ENCODE measurements at places on chromosomes 11 and 22.

DNA sequence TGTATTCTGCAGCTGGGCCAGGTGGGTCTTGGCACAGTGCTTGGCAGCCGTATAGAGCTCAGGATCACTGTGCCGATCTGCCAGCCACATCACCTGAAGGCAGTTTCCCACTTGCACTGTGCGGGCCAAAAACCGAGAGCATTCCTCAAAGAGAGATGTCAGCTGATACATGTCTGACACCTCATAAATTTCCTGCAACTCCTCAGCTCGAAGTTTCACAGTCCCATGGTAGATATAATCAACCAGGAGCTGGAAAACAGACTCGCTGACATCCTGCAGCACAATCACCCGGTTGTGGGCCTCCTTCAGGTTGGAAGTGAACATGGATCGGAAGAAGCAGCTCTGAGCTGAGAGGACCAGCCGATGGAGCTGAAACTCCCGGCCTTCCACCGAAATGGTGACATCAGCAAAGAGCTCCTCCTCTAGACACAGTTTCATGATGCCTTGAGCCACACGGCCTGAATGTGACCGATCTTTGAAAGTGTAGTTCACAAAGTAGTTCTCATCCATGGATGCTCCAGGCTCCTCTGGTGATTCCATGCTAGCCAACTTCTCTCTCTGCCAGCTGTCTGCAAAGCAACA lies 1.2 kb downstream of the KBTBD4 start:
- peaks cover 12% of the 10 kb centered on the region for H3K4me1 ChIP-seq
- no peak for DNase-seq
- H3K36me3 ChIP-seq = peaks cover 42% of the 10 kb centered on the region

- H3K27ac ChIP-seq = no peak overlapping the region
- no peaks in the 10 kb centered on the region for H3K4me1 ChIP-seq
- DNase-seq = no peak
These were observed 6.0 kb upstream of the OR10D3 start for GRCh38 chr11:124176925-124177715.

DNA sequence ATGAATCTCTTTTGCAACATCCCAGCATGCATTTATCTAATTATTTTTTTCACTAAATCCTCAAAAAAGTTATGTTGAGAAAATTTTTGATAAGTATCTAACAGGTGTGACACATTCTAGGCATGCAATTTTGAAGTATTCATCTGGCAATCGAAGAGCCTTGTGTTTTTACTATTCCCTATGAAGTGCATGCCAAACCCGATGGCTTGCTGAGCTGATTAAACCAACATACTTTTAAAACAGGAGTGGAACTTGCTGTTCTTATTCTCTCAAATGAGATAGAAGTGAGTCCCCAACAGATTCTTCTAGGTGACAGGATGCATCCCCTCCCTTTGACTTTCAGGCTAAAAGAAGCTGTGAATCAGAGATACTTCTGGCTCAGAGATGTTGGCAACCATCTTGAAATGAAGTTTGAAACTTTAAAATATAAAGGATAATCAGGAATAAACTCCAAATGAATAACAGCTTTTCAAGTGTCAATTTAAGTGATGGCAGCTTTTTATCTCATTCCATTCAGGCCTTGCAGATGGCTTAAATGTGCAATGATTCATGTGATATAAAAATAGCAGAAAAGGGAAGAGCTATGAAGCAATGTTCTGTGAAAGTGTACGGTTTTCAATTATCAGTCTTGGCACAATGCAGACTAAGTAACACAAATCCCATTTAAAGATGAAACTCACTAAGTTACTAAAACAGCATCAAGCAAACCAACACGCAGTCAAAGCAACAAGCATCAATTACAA lies 67.7 kb downstream of the APOL5 start:
- H3K36me3 ChIP-seq = peaks cover 22% of the 10 kb centered on the region
- H3K4me3 ChIP-seq = no peak overlapping the region

DNA sequence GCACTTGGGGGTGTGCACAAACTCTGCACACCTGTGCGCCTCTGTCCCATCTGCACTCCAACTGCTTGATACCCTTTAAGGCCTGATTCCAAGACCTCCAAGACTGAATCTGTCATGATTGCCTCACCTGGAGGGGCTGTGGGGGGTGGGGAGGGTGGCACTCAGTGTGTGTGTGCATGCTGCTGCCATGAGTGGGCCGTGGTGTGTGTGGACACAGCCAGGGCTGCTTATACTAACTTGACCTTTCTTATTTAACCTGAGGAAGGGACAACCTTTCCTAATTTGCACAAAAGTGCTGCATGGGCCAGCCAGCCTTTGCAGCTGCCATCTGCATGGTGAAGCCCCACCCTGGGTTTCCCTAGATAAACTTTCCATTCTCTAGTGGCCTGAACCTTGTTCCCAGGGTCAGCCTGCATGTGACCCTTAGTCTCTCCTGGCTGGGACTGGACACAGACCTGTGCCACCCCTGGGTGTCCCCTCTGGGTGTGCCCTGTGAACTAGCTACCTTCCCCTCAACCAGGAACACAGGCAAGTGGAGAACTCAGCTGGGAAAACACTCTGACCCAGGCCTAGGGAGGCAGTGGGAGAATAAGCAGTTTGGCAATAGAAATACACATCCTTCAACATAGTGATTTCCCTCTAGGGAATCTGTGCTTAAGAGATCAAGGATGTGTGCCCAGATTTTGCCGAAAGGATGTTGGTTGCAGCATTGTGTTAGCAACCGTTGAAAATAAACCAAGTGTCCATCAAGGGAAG lies 45.4 kb upstream of the DKK3 start:
- H3K36me3 ChIP-seq = no peaks in the 10 kb centered on the region
- H3K4me1 ChIP-seq = peaks cover 5% of the 10 kb centered on the region
- no peaks in the 10 kb centered on the region for H3K27me3 ChIP-seq
- DNase-seq = no peak
- no peak overlapping the region for H3K27ac ChIP-seq

DNA sequence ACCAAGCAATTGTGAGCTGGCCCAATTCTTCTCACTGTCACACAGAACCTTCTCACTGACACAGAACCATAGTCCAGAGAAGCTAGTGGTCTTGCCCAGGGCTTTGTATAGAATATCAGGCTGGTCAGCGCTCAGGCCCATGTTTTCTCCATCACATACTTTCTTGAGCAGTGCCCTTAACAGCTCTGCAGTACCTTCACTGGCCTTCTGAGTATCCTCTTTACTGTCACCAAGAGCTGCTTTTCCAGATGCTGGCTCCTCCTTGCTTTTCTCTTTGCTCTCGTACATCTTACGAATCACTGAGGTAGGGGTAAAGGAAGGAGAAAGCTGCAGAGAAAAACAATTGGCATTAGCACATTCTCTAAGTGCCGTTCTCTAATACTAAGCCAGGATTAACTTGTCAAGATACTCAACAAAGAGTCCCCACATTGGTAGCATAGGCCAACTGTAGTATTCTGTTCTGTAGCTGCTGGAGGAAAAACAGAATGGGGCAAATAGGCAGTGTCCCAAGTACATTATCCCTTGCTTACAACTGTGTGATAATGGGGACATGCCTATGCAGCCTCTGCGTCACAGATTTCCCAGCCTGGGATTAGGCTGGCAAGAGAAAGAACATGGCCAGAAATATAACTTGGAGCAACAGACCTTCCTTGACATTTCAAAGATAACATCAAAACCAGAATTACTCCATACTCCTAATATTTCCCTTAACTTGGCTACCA lies 43.5 kb downstream of the DRG1 start:
- peaks cover 36% of the 10 kb centered on the region for H3K4me1 ChIP-seq
- H3K36me3 ChIP-seq = peaks cover 53% of the 10 kb centered on the region
- H3K27me3 ChIP-seq = no peaks in the 10 kb centered on the region
- no peak for DNase-seq

- DNase-seq = peak; percentile 22
- no peak overlapping the region for H3K27ac ChIP-seq
- H3K4me3 ChIP-seq = no peak overlapping the region
- H3K27me3 ChIP-seq = no peaks in the 10 kb centered on the region
- H3K4me1 ChIP-seq = no peaks in the 10 kb centered on the region
These were observed 12.2 kb upstream of the DCHS1 start for GRCh38 chr11:6667733-6668374.
